ENCODE measurements at places on chromosomes 11 and 22. TPM values are rescaled to one million over a fixed set of nuclear protein-coding genes. Genes with fewer than 3 reads are reported as not detected.

DNA sequence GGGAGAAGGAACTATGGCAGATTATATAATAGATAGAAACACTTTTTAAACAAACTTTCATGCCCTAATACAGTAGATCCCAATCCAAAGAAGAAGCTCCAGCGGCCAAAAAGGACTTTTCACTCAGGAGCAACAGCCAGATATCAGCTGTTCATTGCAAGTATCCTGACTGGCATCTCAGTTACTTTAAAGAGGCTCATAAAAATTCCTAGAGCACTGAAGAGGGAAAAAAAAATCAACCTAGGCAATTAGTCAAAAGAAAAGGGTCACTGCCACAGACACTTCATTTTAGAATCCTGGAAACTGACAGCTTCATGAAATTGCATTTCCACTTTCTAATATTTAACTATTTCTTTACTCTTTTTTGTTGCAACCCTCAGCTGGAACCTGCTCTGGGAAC lies 170.6 kb upstream of the SOX6 start:
- H3K4me3 ChIP-seq = no peak overlapping the region
- H3K27me3 ChIP-seq = no peaks in the 10 kb centered on the region
- H3K4me1 ChIP-seq = no peaks in the 10 kb centered on the region

TMEM179B gene
- total RNA-seq = 31.0 TPM

TRIM49C gene
- total RNA-seq = not detected

CREB3L1 gene
- total RNA-seq = 8.8 TPM

DNA sequence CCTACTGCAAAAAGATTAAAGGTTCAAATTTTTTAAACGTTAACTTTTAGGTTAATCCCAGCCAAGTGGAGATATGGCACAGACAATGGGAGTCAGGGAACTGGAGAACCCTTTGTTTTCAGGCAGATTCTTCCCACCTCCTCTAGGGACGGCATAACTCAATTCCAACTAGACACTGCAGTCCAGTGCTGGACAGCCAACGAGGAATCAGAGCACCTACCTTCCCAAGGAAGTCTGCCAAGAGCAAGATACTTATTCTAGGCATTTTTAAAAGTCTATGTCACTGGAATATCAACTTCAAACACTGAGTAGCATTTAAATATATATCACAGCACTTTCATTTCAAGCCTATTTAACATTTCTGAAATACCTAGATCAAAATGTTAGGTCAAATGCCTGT lies 7.3 kb downstream of the CADM1 start:
- peaks cover 21% of the 10 kb centered on the region for H3K27me3 ChIP-seq
- no peaks in the 10 kb centered on the region for H3K36me3 ChIP-seq
- H3K27ac ChIP-seq = no peak overlapping the region

DNA sequence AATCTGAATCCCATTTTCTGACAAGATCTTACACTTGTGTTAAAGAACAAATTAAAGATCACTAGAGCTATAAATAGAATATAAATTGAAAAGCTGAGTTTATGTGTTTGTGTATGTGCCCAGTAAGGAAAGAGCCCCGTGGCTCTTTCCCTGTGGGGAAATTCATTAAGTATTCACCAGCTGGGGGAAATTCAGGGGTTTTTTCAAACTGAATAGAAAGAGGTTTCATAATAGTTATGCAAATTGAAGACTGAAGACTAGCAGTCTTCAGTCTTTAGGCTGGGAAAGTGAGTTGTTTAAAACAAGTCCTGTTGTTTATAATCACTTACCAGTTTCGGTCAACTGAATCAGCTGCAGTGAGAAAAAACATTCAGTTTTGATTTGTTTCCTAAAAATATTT lies 11.3 kb upstream of the MS4A7 start:
- no peak overlapping the region for H3K4me3 ChIP-seq
- no peaks in the 10 kb centered on the region for H3K36me3 ChIP-seq
- DNase-seq = no peak
- H3K27ac ChIP-seq = no peak overlapping the region
